CD8-positive, alpha-beta T cell (primary cell): ENCODE measurements at places on chromosomes 5 and 9.

GRCh38 chr9:31519011-31519410 lies 865.4 kb upstream of the ACO1 start:
- peak; percentile 35 for DNase-seq

- DNase-seq = no peak
Measured at GRCh38 chr9:71968541-71969090, 57.2 kb downstream of the C9orf85 start.

- no peak for DNase-seq
Measured at GRCh38 chr5:132814503-132815294, 1.6 kb downstream of the SOWAHA start.

DNA sequence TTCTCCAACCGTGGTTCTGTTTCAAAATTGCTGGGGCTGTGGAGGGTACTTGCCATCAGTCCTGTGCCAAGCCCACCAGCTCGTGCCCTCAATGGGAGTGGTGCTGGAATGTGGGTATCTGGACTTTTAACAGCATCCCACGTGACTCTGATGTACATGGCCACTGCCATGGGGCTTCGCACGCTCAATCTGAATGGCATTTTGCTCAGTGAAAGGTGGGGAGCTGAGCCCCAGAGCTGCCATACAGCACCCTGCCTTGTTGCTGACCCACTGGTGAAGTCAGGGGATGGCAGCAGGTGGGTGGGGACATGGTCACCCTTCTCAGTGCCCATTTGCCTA lies 16.6 kb upstream of the SYNPO start:
- no peak for DNase-seq

GRCh38 chr5:55063220-55063863 lies 39.1 kb upstream of the GZMA start:
- DNase-seq = no peak

- no peak for DNase-seq
Measured at GRCh38 chr9:98862936-98863335, 55.5 kb downstream of the GALNT12 start.

DNA sequence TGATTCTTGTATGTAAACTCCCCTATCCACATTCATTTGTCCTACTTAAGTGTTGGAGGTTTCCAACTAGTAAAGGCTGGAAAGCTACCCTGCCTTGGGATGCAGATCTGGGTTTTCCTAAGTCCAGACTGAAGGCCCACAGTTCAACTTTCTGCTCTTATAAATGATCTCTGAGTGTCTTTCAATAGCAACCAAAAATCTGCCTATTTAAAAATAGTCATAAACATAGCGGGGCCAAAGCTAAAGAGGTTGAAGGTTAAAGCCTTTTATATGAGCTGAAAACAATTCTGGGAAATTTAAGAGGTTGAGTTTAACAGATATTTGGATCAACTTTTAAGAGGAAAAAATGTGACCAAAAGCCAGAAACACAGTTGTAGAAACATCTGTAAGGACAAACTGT lies 87.2 kb downstream of the NTRK2 start:
- DNase-seq = no peak

GRCh38 chr5:144335561-144335960 lies 164.9 kb downstream of the KCTD16 start:
- no peak for DNase-seq

GRCh38 chr5:139950436-139950835 lies 92.7 kb downstream of the NRG2 start:
- DNase-seq = no peak

GRCh38 chr5:21646469-21646868 lies 1206.7 kb downstream of the CDH12 start:
- no peak for DNase-seq

- DNase-seq = no peak
Measured at GRCh38 chr9:101571114-101571513, 23.7 kb downstream of the PPP3R2 start.

DNA sequence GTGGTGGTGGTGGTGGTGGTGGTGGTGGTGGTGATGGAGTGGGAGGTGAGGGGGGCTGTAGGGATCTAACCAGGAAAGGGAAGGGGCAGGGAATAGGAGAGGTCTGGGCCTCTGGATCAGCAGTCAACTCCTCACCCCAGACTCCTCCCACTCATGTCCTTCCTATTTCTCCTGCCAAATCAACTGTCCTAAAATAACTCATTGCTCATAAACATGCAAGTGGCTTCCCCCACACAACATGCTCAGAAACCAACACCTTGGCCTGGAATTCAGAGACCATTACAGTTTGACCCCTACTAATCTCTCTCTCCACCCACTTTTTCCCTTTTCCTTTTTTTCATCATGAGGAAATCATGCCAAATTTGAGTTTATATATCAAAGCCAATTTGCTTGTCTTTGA lies 8.4 kb upstream of the FSD1L start:
- DNase-seq = no peak

- DNase-seq = no peak
Measured at GRCh38 chr9:134852906-134853654, 27.5 kb upstream of the FCN2 start.

DNA sequence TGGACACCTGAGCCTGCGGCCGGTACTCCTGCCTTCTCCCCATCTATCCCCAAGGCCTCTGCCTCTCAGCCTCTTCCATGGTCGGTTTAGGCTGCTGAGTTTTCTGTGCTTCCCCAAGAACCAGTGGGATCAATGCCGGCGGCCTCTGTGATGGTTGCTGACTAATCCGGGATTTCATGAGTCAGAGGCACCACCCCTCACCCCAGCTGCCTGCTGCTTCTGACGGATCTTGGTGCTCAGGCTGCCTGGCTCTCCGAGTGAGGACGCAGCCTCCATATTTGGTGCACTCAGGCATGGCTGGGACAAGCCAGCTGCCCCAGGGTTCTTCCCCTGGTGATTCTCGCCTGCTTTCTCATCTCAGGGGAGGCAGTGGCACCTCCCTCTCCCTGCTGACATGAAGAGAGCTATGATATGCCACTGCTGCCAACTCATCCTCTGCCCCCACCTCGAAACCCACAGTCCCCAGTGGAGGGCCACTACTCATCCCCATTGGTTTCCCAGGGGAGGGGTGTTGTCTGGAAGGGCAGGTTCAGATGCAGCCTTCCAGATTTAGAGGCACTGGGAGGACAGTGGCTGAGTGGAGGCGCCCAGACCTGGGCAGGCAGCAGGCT lies 3.3 kb upstream of the MAN1B1 start:
- no peak for DNase-seq

- no peak for DNase-seq
Measured at GRCh38 chr5:16957304-16958196, 21.5 kb upstream of the MYO10 start.

- no peak for DNase-seq
Measured at GRCh38 chr5:159906943-159907342, 9.3 kb upstream of the ADRA1B start.

DNA sequence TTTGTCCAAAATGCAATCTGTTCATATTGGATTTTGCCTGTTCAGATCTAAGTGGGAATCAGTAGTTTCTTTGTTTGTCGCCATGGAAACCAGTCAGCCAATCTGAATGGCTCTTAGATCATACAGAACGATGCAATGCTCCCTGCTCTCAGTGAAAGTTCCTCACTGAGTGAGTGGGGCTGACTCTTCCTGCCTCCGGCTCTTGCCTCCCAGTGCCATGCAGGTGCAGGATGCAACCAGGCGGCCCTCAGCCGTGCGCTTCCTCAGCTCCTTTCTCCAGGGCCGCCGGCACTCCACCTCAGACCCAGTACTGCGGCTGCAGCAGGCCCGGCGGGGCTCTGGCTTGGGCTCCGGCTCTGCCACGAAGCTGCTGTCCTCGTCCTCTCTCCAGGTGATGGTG lies at the start of gene PTPDC1:
Gene PTPDC1, plus strand, starts transcription at position 151 of the 400 bp plus-strand sequence. Its CDS starts 67 bp downstream, at position 218.
- no peak for DNase-seq

- no peak for DNase-seq
Measured at GRCh38 chr5:117652958-117653280, 1078.3 kb upstream of the SEMA6A start.

DNA sequence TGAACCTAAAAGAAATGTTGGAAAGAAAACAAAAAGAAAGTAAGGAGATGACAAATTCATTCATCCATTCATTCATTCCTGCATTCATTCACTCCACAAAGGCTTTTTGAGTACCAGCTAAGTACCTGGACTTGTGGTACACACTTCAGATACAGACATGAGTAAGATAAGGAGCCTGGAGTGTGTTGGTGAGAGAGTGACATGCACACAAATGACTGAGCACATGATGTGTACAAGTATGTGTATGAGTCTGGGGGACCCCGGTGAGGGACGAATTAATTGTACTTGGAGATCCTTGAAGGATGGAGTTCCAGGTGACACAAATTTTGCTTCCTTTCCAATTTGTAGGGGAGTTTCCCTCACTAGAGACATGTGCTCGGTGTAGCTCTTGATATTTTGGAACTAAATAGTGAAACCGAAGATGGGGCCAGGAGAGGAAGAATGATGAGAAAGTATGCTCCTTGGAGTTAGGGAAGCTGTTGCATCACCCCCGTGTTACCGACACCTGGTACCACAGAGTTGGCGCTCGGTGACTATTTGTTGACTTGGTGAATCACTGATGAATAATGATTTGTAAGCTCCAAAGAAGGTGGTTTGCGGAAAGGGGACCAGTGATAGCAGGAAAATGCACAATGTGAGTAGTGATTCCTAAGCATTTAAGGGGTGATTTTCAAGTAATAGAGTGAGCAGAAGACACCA lies 509.8 kb downstream of the CCDC171 start:
- no peak for DNase-seq

- DNase-seq = peak; percentile 28
Measured at GRCh38 chr9:22452415-22453010, 5.9 kb downstream of the DMRTA1 start.

DNA sequence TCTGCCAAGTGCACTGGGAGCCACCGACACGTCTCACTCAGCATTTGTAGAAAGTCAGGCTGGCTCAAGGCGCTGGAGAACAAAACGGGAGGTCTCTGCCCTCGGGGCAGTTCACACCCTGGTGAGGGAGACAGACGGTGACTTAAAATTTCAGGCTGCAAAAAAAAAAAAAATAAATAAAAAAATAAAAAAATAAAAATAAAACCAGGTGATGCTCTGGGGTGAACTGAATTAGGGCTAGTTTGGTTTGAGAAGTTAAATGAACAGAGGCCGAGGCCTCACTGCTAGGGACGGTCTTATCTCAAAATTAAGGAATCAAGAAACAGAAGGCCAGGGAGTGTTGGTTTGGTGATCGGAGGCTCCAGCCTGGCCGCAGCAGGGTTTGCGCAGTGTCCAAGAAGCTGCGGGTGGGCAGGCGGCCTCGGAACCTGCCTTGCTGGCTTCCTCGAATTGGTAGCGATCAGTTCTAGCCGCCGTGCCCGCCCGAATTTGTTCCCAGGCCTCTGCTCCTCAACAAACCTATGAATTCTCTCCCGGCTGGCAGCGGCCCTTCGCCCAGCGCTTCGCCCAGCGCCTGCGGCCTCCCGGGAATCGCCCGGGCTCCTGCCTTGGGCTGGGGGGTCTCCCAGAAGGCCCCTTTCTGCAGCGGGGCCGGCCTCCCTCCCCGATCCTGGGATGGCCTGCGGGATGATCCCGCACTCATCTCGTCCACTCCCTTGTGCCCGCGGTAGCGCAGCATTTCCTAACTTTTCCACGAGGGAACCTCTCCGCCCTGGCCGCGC lies 1.5 kb downstream of the NKX2-5 start:
- DNase-seq = no peak

GRCh38 chr9:93600504-93600903 lies 24.1 kb downstream of the PHF2 start:
- DNase-seq = no peak

GRCh38 chr5:103502662-103503061 lies 59.9 kb downstream of the NUDT12 start:
- no peak for DNase-seq

DNA sequence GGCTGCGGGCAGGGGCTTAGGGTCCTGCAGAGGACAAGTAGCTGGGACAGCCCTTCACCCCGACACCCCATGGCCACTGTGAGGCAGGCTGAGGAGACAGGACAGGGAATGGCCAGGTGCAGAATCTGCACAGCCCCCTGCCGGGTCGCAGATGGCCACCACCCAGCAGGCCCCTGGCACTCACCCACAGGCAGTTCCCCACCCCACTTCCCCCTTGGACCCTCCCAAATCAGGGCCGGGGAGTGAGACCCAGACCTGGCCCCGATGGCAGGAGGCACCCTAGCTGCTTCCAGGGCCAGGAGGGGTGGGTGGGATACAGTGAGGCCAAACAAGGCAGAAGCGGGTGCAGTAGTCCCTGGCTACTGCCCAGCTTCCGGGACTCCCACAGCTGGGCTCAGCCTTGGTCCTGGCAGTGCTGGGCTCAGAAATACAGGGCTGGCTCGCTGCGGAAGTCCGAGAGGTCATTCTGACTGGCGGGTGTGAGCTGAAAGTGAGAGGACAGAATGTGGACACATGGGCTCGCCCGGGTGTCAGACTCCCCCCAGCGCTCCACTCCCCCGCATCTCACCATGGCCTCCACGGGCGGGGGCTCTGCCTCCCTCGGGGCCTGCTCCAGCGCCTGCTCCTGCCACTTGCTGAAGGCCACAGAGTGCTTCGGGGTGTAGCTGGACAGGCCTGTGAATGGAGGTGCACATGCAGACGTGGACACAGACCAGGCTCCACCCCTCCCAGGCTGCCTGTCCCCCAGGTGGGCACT lies 3.4 kb downstream of the SSNA1 start:
- no peak for DNase-seq

- no peak for DNase-seq
Measured at GRCh38 chr9:8262625-8263622, 463.3 kb upstream of the DMAC1 start.

- no peak for DNase-seq
Measured at GRCh38 chr5:158910782-158911692, 188.7 kb downstream of the EBF1 start.
